ENCODE measurements at places on chromosomes 4 and X.

- no peak for DNase-seq
These were observed 81.5 kb upstream of the SMIM10 start for GRCh38 chrX:134909261-134909660.

DNA sequence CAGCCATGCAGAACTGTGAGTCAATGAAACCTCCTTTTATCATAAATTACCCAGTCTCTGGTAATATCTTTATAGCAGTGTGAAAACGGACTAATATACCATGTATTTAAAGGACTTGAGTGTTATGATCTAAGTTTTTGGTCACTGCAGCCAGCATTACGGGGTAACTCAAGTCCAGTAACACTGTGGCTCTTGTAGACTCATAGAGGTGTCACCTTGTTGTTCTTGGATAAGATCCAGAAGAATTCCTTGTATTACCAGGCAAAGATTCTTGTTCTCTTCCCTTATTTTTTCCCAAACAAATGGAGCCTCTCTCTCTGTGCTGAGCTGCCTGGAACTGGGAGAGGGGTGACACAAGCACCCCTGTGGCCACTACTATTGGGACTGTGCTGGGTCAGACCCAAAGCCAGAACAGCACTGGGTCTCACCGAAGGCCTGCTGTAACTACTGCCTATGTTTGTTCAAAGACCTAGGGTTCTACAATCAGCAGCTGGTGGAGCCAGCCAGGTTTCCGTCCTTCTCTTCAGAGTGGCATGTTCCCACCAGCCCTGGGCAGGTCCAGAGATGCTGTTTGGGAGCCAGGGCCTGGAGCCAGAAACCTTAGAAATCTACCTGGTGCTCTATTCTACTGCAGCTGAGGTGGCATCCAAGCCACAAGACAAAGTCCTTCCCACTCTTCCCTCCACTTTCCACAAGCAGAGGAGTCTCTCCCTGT lies 43.7 kb upstream of the MED14 start:
- no peak for DNase-seq

DNA sequence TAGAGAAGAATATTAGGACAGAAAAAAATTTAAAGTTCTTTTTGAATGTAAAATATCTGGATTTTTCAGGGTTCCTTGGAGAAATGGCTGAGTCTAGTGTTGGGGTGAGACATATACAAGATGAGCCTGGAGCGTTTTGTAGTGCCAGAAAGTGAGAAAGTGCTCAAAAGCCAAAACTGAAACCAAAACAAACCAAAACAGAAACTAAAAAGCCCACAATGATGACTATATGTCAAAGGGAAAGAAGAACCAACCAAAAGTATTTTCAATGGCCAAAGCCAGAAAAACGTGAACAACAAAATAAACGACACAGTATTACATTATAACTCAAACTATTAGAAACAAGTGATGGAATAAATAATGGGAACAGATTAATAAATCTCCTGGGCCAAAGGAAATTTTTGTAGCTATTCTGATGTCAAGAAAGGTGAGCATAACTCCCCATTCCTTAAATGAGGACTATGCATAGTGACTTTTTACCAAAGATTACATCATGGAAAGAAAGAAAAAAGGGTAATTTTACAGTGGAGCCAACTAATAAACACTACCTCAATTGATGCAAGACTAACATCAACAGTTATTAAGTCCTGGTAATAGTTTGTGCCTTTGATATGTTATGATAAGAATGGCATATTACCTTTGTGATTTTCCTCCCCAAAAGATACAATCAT lies 1137.6 kb downstream of the C4orf33 start:
- DNase-seq = no peak

- DNase-seq = no peak
These were observed 17.7 kb downstream of the SLC10A6 start for GRCh38 chr4:86831262-86832130.

- DNase-seq = no peak
These were observed 207.1 kb upstream of the NHS start for GRCh38 chrX:17167915-17168314.

- no peak for DNase-seq
These were observed 69.0 kb downstream of the STAG2 start for GRCh38 chrX:124030520-124030919.

DNA sequence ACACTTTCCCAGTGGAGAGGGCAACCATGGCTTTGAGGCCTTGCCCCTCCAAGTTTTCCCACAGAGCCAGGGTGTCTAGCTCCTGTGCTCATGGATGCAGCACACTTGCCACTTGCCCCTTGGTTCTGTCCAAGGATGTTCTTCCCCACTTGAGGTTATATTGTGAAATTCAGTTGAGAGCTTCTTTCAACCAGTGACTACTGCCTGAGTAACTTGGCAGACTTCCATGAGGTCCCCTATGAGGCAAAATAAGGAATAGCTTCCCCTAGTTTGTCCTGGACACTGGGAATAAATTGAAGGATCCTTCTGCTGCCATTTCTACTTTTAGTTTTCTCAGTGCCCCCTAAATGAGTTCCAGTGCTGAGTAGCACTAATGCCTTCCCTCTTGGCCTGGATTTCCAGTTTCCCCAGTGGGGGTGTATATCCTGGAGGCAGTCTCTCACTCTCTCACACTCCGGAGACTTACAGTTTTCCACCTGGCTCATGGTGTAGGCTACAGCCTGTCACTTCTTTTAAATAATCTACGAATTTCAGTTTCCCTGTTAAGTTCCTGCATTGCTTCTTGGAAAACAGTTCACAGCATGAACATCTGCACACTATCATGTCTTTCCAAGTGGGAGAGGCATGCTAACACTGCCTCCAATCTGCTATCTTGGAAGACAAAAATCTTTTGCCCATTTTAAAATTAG lies 36.4 kb upstream of the ADH4 start:
- DNase-seq = no peak

DNA sequence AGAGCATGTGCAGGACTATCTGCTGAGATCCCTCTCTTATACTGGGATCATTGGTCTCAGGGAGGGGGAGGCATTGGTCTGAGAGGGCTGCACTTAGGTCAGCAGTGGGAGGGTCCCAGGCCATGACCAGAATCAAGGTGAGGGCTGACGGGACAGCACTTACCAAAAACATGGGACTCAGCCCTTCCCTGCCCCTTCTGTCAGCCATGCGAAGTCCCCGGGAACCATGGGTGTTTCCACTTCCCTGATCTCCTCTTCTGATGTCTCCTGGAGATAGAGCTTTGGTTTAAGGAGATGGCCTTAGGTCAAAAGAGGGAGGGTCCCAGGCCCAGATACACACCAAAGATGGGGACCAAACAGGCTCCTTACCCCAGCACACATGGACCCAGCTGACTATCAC lies 12.9 kb upstream of the HSFX1 start:
- no peak for DNase-seq

- peak; percentile 61 for DNase-seq
These were observed 20.5 kb downstream of the SEPTIN6 start for GRCh38 chrX:119672426-119672825.

GRCh38 chrX:83422836-83423235 lies 85.3 kb upstream of the POU3F4 start:
- DNase-seq = no peak

GRCh38 chr4:121582296-121582695 lies 114.5 kb downstream of the ANXA5 start:
- no peak for DNase-seq

GRCh38 chr4:90187148-90187884 lies 60.1 kb downstream of the CCSER1 start:
- DNase-seq = no peak

DNA sequence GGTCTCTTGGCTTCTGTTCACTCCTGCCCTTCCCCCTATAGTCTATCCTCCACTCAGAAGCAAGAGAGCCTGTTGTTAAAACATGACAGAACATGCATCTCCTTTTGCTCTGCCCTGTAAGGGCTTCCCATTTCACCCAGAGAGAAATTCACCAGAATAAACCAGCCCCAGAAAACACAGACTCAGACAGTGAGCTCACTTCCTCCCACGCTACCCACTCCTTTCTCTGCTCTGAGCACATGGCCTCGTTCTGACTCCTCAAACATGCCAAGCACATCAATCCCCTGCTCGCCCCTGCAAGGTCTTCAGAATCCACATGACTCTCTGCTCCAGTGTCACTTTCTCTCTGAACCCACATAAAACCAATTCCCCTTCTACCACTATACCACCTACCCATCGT lies 50.4 kb downstream of the MID1 start:
- no peak for DNase-seq

Data from BE2C (cell line).